ENCODE measurements at places on chromosomes 1 and 21. TPM values are rescaled to one million over a fixed set of nuclear protein-coding genes. Genes with fewer than 3 reads are reported as not detected.

DPM3 gene
- 60.8 TPM for total RNA-seq

SPRR2A gene
- not detected for total RNA-seq

MRPS6 gene
- 46.4 TPM for total RNA-seq

MDM4 gene
- total RNA-seq = 55.8 TPM

SLAMF9 gene
- total RNA-seq = 0.34 TPM

CASQ1 gene
- not detected for total RNA-seq

PLPPR5 gene
- total RNA-seq = not detected

ST6GALNAC5 gene
- 54.9 TPM for total RNA-seq

TNFRSF8 gene
- 1.5 TPM for total RNA-seq

DNA sequence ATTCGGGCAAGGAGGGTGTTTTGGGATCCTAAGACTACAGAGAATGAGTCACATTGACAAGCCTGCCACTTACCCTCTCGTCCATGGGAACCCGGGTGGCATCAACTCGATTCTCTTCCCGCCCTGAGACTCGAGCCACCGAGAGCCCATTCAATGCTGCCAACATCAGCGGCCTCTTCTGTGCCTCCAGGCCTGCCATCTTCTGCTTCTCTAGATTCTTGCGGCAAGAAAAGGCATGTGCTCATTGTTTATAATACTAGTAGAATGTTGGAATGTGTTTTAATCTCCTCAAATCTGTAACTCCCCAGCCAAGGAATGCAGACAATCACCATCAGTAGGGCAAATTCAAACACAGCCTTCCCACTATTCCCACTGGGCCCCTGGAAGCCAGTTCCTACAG is 96.9 kb downstream of the SMYD2 start:
- no peak for DNase-seq

DNA sequence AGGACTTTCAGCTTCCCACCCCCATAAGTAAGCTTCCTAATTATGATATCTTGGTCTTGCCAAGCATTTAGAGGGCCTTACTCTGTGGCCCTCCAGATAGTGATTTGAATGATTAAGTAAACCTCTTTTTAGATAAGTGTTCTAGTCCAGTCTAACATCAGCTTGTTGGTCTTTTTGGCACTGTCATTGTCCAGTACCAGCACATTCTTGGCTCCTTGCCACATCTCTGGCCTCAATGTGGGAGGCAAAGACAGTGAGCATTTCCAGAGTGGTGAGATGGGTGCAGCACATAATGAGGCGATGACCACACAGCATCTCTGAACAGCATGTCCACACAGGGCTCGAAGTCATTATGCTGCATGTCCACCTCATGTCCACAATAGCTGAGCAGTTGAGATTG is 6.1 kb downstream of the CAPZA1 start:
- no peak for DNase-seq

DNA sequence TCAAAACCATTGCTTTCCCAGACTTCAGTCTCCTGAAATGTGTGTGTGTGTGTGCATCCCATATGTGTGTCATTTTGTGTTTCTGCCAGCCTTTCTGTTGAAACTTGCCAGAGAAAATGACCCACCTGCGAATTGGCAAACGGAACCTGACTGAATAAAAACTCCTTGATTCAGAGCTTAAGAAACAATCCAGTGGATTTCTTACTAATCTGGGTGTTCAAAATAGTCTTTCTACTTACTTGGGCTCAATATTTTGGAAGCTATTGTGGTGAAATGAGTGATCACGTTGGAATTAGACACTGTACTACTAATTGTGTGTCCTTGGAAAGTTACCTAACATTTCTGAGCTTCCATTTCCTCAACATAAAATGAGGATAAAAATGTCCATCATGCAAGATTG is 138.9 kb upstream of the ERG start:
- DNase-seq = no peak

DNA sequence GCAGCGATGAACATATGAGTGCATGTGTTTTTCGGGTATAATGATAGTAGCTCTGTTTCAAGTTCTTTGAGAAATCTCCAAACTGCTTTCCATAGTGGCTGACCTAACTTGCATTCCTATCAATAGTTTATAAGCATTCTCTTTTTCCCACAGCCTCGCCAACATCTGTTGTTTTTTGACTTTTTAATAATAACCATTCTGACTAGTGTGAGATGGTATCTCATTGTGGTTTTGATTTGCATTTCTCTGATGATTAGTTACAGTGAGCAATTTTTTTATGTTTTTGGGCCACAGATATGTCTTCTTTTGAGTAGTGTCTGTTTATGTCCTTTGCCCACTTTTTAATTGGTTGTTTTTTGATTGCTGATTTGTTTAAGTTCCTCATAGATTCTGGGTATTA is 10.6 kb upstream of the RUNX1 start:
- DNase-seq = no peak

GRCh38 chr21:21860888-21861287 is 862.7 kb downstream of the NCAM2 start:
- DNase-seq = no peak

DNA sequence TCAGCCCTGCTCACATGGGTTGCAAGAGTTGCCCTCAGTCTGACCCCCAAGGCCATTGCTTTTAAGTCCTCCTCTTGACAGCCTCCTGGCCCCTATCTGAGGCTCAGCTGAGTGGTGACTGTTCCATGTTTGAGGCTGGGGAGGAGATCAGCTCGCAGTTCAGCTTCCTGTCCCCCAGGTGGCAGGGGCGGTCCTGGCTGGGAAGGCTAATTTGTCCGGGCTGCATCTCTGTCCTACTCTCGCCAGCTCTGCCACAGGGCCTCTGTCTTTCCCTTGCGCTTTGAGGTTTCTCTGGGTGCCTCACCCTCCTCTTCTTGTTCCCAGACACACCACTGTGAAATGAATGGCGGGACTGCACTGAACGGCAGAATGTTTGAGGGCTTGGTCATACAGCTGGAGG is 157.3 kb downstream of the KCNJ6 start:
- DNase-seq = peak; percentile 33

DNA sequence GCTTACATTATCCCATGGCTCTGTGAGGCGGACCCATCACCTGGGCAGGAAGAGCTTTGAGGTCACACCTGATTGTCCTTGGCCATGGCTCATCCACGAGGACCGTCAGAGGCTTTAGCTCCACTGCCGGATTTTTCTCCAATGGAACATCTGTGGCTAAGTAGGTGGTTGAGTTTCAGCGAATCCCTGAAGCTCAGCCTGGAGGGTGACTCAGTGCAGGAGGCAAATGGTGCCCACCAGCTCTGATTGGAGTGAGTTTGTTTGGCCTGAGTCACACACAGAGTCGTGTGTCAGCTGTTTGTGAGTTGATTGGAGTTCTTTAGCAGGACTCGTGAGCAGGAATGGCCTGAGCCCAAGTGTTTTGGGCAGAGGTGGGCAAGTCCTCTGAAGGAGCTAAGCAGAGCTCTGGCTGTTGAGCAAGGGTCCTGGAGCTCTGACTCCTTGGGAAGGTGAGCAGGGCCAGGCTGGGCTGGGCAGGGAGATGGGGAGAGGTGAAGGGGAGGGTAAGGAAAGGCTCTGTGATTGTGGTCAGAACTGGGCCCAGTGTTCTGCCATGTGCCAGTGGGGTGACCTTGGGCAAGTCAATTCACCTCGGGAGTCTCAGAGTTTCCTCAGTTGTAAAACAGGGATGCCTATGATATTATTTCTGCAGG is 2.0 kb downstream of the SLC6A17 start:
- DNase-seq = no peak

DNA sequence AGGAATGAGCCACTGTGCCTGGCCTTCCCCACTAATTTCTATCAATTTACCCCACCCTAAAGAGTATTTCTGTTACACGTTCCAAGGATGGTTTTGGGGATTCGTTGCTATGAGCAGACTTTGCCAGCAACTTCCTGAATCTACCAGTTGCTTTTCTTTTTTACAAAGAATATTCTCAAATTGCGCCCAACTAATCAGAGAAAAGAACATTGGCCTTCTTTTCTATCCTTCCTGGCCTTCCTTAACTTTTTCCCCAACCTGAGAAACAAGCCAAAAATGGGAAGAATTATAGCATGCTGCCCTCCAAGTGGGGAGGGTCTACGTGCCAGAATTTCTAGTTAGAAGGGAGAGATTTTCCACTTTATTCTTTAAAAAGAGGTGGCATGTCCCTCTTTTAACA is 44.9 kb upstream of the SLC45A1 start:
- DNase-seq = no peak

GRCh38 chr1:26145041-26145959 is 13.6 kb upstream of the FAM110D start:
- DNase-seq = peak; percentile 90

DNA sequence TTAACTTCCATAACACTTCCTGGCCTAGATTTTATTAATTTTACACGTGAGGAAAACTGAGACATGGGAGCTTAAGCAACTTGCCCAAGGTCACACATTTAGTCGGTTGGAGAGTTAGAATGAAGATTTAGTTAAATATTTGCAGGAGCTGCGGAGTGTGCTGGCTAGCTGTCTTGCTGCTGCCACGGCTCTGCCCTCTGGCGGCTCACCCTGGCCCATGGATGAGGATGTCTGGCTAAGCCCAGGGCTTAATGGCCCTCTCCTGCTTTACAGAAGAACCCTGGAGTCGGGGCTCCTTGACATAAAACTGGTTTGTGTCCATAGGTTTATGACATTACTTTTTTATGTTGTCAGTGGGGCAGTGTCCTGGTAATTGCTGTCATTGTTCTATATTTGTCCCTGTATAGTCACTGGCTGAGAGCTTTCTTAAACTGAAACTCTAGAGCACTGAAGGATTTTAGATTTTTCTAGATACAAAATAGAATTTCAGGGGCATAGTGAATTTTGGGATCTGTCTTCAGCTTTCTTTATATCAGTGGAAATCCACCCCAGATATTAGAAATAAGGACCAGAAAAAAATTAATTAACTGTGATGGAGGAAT is 88.9 kb upstream of the WLS start:
- peak; percentile 74 for DNase-seq

DNA sequence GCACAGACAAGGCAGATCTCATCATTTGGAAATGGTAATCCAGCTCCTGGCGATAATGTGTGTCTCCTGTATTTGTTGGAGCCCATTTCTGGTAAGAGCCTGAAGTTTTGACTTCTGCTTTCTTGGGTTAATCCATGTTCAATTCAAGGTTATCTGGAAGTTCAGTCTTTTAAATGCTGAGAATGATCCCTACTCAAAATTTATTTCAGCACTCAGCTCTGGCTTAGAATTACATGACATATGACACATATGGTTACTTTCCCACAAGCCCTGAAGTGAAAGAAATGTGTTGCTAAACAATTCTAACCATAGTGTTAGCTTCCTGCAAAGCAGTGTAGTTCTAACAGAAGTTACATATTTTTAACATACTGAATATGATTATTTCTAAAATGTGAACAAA is 2.7 kb downstream of the PTGFR start:
- DNase-seq = no peak

All from upper lobe of left lung (tissue), 6 donors.